ENCODE measurements at places on chromosomes 12 and 14.

GRCh38 chr14:81805785-81806184 lies 272.1 kb upstream of the SEL1L start:
- DNase-seq, result peak; percentile 6

DNA sequence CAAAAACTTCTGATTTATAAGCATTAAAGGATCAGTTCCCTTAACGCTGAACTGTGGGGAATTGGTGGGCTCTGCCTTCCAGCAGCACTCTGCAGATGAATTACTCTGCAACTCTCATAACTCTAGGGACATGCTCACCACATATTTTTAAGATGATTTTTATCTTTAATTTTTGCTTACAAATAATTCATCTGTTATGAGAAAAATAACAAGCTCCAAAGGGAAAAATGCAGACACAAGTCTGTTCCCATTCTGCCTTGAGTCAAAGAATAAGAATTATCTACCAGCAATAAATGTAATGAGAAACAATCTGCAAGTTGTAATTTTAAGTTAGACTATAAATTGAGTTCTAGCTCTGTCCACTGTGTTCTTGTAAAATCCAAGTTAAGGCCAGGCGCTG lies 133.1 kb upstream of the MDM1 start:
- no peak for DNase-seq

GRCh38 chr12:78229591-78230101 lies 399.0 kb downstream of the NAV3 start:
- DNase-seq, result no peak

DNA sequence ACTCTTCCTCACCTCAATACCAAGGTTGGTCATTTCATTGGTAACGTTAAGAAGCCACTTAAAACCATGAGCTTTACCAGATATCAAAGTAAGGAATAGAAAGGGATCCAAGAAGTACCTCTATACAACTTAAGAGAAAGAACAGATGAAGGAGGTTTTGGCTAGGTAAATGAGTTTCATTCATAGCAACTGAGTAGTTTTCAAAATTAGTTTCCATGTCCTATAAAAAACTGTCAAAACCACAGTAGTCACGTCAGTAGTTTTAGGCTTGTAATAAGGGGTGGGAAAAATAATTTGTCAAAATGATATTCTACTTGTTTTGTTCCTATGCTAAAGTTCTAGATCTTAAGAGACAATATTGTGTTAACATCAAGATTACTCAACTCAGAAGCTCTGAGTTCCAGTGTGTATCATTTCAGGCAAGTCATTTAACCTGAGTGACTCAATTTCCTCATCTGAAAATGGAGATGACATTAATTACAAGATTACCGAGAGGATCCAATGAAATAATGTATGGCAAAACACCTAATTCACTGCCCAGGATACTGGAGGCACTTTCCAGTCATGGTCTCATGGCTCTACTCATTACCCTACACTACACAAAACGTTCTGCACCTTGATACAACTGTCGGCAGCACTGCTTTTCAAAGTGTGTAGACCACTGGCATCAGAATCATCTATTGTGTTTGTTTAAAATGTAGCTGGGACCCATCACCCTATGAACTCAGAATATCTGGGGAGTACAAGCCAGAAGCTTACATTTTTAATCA lies 24.1 kb upstream of the SLC6A13 start:
- no peak for DNase-seq

GRCh38 chr14:104680056-104680805 lies 9.2 kb upstream of the INF2 start:
- no peak for DNase-seq

- DNase-seq, result no peak
Measured at GRCh38 chr14:54908190-54908589, 5.6 kb upstream of the GCH1 start.

DNA sequence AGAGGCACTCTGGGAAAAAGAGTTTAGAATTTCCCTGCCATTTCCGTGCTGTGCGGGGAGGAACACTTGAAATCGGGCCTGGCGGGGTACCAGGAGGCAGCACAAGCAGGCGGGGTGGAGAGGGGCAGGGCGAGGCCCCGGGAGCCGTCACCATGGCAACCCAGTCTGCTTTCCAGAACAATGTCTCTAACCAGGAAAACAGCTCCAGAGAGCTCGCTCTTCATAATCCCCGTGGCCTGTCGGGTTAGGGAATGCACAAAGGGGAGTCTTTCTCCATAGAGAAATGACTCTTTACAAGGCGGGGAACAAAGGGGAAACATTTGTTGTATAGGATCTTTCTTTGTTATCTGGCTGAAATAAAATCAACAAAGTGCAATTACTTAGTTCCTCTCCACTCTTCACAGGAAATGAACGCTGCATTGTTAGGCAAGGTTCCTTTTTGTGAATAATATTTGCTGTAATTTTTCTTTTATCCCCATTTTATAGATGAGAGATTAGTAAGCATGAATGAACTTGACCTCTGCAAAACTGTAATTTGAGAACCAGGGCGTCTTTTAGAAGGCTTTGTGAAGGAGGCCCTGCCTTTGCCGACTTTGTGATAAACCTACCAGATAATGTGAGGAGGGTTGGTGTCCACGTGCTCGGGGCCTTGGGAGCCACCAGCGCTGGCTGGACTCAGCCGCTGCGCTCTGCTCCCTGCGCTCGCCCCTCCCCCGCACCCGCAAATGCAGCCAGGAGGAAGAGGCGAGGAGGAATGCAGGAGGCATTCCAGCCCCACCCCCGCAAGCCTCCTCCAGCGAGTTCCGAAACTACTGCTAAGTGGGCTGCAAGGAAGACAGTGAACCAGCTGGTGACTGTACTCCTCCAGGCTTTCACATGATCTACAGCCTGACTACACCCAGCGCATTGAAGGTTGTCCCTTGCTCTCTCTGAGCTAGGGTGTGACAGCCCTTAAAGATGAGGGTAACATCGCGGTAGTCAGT lies 105.2 kb upstream of the ATF7IP start:
- peak; percentile 25 for DNase-seq

- DNase-seq, result no peak
Measured at GRCh38 chr14:69986336-69986735, 107.1 kb downstream of the SMOC1 start.

DNA sequence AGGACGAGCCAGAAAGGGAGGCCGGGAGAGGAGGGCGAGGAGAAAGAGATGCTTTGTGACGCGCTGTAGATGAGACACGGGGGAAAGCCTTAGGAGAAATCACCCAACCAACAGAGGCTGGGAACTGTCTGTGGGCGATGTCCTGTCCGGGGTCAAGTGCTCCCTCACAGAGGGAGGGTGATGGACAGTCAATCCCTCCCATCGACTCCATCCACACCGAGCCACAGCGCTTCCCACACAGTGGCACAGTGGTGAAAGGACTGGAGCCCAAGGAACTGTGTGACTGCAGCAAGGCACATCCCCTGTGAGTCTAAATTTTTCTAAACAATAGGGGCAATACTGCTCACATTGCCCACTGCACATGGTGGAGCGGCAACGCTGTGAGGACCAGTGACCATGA lies 89.1 kb downstream of the TTC7B start:
- DNase-seq, result no peak

DNA sequence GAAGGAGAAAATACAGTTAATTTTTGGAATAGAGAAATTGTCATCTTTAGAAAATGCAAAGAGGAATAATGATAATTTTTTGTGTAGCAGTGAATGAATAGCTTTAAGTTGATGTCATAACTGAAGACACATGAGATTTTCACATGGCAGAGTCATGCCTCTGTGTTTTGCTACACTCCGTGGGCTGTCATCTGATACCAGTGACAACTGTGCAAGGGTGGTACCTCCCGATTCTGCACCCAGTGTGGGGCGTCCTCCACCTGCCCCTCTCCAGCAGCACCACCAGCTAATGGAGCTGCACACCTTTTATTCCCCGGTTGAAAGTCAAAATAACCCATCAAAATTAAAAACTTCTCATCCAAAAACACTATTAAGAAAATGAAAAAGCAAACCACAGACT lies 47.2 kb downstream of the ANKRD9 start:
- no peak for DNase-seq

- no peak for DNase-seq
Measured at GRCh38 chr14:100723830-100724437, 2.8 kb upstream of the DLK1 start.

DNA sequence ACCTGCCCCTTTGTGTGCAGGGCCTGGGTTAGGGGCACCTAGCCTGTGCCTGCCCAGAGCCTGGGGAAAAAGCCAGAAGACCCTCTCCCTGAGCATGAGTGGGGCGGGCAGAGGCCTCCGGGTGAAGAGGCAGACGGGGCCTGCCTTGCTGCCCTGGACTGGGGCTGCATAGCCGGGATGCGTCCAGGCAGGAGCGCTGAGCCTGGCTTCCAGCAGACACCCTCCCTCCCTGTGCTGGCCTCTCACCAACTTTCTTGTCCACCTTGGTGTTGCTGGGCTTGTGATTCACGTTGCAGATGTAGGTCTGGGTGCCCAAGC lies 216.1 kb downstream of the TMEM121 start:
- DNase-seq, result no peak

- DNase-seq, result no peak
Measured at GRCh38 chr14:95811813-95812212, 64.8 kb upstream of the TUNAR start.

- DNase-seq, result peak; percentile 46
Measured at GRCh38 chr12:78004249-78005093, 173.8 kb downstream of the NAV3 start.

- peak; percentile 16 for DNase-seq
Measured at GRCh38 chr12:10363914-10364814, 25.7 kb downstream of the KLRK1 start.

GRCh38 chr14:44963775-44964380 lies 1.9 kb downstream of the TOGARAM1 start:
- DNase-seq, result no peak

GRCh38 chr14:23580948-23581281 lies 2.3 kb upstream of the JPH4 start:
- no peak for DNase-seq

- DNase-seq, result no peak
Measured at GRCh38 chr12:107967170-107967569, 161.9 kb upstream of the WSCD2 start.

- no peak for DNase-seq
Measured at GRCh38 chr12:93447555-93448290, 6.0 kb upstream of the UBE2N start.

DNA sequence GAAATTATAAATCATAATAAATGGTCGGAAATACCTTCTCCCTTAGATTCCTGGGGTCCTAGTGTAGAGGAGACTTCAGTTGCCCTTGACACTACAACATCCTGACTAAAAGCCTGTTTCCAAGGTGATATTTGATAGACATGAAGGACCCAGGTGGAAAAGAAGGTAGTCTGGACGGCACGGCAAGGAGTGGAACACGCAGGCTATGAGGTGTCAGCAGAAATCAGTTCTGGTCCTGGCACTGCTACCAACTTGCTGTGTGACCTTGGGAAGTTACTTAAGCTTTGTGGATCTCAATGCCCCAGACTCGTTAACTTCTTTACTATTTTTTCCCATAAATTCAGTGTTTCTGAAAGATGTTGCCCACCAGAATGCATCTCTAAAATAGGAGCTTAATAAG lies 36.9 kb upstream of the BCL2L14 start:
- DNase-seq, result no peak

- DNase-seq, result no peak
Measured at GRCh38 chr12:123801573-123802178, 39.6 kb downstream of the DNAH10 start.
